ENCODE measurements at places on chromosomes 2 and 18. TPM values are rescaled to one million over a fixed set of nuclear protein-coding genes. Genes with fewer than 3 reads are reported as not detected.

Gene MAP3K19
- polyA plus RNA-seq: not detected

Gene CROCC2
- 0.09 TPM for polyA plus RNA-seq

Gene MOGAT1
- polyA plus RNA-seq: not detected

- no peak for DNase-seq
Measured at GRCh38 chr18:42649331-42650035, 466.0 kb downstream of the RIT2 start.

- DNase-seq: no peak
Measured at GRCh38 chr2:241739651-241740050, 5.2 kb downstream of the D2HGDH start.

GRCh38 chr2:190179754-190180312 lies 117.3 kb upstream of the MSTN start:
- no peak for DNase-seq

DNA sequence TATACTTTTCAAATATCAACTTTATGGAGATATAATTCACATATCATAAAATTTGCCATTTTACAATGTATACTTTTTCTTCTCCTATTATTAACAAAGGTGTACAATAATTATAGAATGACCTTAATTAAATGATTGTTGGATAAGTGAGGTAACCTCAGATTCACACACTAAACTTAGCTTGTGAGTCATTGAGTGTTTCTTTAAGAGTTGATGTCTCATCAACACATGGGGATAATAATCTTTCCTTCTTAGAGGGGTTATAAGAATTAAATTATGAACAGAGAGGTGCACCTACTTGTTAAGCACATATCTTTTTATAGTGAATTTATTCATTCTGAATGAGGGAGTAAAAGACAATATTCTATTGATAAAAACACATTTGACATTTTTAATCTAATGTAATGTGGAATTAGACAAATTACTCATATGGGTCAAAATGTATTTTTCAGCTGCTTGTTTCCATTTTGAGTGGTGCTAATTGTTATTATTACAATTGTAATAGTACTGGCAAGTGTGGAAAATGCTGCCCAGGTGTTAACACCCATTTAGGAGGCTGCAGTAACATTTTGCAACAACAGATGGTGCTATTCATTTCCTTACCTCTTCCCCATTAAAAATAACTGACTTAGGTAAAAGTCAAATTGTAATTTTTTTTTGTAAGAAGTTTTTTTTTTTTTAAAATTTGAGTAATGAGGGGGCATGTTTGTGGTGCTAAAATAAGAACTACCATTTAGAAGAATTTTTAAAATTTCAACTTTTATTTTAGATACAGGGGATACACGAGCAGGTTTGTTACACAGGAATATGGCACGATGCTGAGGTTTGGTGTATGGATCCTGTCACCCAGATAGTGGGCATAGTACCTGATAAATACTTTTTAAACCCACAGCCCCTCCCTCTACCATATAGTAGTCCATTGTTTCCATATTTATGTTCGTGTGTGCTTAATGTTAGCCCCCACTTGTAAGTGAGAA lies 32.1 kb upstream of the DYNAP start:
- no peak for DNase-seq

- DNase-seq: no peak
Measured at GRCh38 chr2:127843677-127844076, 14.3 kb downstream of the POLR2D start.

DNA sequence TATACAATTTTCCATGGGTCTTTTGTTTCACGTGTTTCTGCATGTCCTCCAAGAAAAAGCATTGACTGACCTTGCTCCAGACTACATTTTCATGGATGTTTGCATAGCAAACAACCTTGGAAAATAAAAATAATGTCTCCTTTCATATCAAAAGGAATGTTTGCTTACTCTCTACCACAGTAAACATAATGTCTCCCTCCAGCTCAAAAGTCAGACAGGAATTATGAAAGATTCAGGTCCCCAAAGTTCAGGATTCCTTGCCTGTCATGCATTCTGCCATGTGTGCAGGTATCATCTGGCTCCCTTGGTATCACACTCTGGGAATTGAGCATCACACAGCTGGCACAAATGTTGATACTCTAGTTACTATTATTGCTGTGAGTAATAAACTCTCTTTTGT lies 103.1 kb upstream of the ZC3H15 start:
- no peak for DNase-seq

Measured in sigmoid colon (tissue), 7 donors.